ENCODE measurements at places on chromosomes 12 and 14. TPM values are rescaled to one million over a fixed set of nuclear protein-coding genes. Genes with fewer than 3 reads are reported as not detected.

Gene GUCY2C
- total RNA-seq: not detected

Gene GPX2
- not detected for total RNA-seq

Gene SOX5
- 1.5 TPM for total RNA-seq

Gene TOMM20L
- total RNA-seq: not detected

Gene COA8
- 25.0 TPM for total RNA-seq

Gene CEBPE
- total RNA-seq: 0.34 TPM

Gene AMHR2
- total RNA-seq: not detected

Gene KANSL2
- 46.1 TPM for total RNA-seq

Gene ANKRD33
- not detected for total RNA-seq

Gene KRT75
- not detected for total RNA-seq

Gene MSRB3
- 0.05 TPM for total RNA-seq
